ENCODE measurements at places on chromosomes 5 and 9.
A peak's percentile ranks its signal among the peaks of the same experiment; 100 is the strongest.

DNA sequence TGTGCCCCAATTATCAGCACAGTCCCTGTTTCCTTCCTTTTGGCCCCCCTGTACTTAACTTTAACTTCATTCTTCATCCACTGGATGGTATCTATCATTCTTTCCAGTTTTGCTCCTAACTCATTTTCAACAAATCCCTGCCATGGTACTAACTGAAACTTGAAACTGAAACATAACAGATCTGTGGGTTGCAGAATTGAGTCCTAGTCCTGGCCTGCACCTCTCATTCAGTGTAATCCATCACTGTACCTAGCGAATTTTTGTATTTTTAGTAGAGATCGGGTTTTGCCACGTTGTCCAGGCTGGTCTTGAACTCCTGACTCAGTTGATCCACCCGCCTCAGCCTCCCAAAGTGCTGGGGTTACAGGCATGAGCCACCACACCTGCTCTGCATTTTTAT lies 15.3 kb upstream of the PIK3R1 start:
- H3K4me3 ChIP-seq = no peak overlapping the region
- DNase-seq = no peak
- no peak overlapping the region for H3K27ac ChIP-seq
- peaks cover 8% of the 10 kb centered on the region for H3K4me1 ChIP-seq
- peaks cover 9% of the 10 kb centered on the region for H3K27me3 ChIP-seq

- DNase-seq = no peak
- H3K36me3 ChIP-seq = peaks cover 18% of the 10 kb centered on the region
- H3K27ac ChIP-seq = no peak overlapping the region
- peaks cover 12% of the 10 kb centered on the region for H3K4me1 ChIP-seq
- H3K27me3 ChIP-seq = no peaks in the 10 kb centered on the region
These were observed 11.8 kb downstream of the BRD3 start for GRCh38 chr9:134055981-134056461.

DNA sequence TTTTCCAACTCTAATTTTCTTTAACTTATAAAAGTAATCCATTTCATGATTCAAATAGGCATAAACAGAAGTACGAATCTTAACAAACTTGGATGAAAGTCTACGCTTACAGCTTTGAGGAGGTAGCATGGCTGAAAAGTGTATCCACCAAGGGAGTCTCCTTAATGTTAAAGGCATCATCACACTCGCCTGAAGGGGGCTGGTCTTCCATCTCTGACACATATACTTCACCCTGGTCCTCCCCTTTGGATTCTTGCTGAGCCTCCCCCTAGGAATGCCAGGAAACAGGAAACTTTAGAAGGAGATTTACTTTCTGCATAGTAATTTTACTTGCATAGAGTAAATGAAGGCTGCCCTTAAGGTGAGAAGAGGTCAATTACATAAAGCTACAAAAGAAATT lies 10.3 kb upstream of the NME5 start:
- H3K4me3 ChIP-seq = no peak overlapping the region
- H3K27ac ChIP-seq = peak overlapping the region; percentile 66
- no peaks in the 10 kb centered on the region for H3K36me3 ChIP-seq
- DNase-seq = no peak

DNA sequence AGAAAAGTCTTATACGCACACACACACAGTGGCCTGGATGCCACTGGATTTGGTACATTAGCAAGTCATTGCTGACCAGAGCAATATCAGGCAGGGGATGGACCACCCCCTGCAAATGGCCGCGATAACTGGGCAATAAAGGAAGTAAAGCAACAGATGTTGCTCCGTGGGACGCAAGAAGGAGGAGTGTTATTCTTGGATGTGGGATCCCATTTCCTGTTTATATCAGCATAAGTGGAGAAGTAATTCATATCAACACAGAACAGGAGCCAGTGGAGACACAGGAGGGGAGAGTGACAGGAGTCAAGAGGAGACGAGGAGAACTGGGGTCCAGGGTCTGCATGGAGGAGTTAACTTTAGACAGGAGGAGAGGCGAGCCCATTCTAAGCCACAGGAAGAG lies 18.4 kb downstream of the RUFY1 start:
- H3K4me3 ChIP-seq = no peak overlapping the region
- H3K36me3 ChIP-seq = peaks cover 76% of the 10 kb centered on the region
- peaks cover 5% of the 10 kb centered on the region for H3K4me1 ChIP-seq
- DNase-seq = no peak

- H3K27me3 ChIP-seq = no peaks in the 10 kb centered on the region
- H3K27ac ChIP-seq = peak overlapping the region; percentile 13
- no peak for DNase-seq
- no peaks in the 10 kb centered on the region for H3K4me1 ChIP-seq
- peaks cover 32% of the 10 kb centered on the region for H3K36me3 ChIP-seq
- H3K4me3 ChIP-seq = no peak overlapping the region
These were observed 11.2 kb downstream of the HMGCR start for GRCh38 chr5:75348241-75348640.

- DNase-seq = no peak
- no peak overlapping the region for H3K27ac ChIP-seq
- H3K4me1 ChIP-seq = no peaks in the 10 kb centered on the region
These were observed 384.9 kb downstream of the NFIB start for GRCh38 chr9:13929013-13929412.

GRCh38 chr9:14441976-14442651 lies 128.2 kb upstream of the NFIB start:
- no peaks in the 10 kb centered on the region for H3K27me3 ChIP-seq
- DNase-seq = no peak
- H3K27ac ChIP-seq = no peak overlapping the region
- H3K36me3 ChIP-seq = no peaks in the 10 kb centered on the region
- H3K4me1 ChIP-seq = no peaks in the 10 kb centered on the region

- H3K27ac ChIP-seq = no peak overlapping the region
- peaks cover 14% of the 10 kb centered on the region for H3K27me3 ChIP-seq
- no peak for DNase-seq
- H3K4me3 ChIP-seq = no peak overlapping the region
- H3K36me3 ChIP-seq = no peaks in the 10 kb centered on the region
These were observed 283.6 kb downstream of the ELAVL2 start for GRCh38 chr9:23542438-23542837.

DNA sequence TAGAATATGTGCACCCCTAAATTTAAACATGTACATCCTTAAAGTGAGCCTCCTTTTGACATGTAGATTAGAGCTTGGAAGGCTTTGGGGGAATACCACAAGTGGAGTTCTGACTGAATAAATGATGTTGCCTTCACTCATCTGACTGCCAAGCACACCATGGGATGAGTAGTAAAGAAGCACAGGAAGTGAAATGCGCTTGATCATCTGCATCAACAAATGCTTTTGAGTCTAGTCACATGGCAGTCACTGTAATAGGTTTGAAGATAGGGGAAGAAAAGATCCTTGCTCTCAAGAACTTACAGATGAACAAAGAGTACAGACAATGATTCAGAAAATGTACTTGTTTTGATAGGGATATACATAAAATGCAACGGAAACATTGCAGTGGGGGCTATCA lies 62.0 kb upstream of the STARD4 start:
- H3K4me1 ChIP-seq = peaks cover 2% of the 10 kb centered on the region
- peaks cover 2% of the 10 kb centered on the region for H3K27me3 ChIP-seq
- DNase-seq = no peak
- H3K36me3 ChIP-seq = peaks cover 4% of the 10 kb centered on the region

- H3K27ac ChIP-seq = no peak overlapping the region
- H3K4me3 ChIP-seq = no peak overlapping the region
- no peaks in the 10 kb centered on the region for H3K36me3 ChIP-seq
- no peak for DNase-seq
These were observed 150.3 kb upstream of the COL5A1 start for GRCh38 chr9:134491196-134491835.

GRCh38 chr5:7686794-7687193 lies 164.1 kb downstream of the CFAP90 start:
- DNase-seq = no peak
- H3K36me3 ChIP-seq = no peaks in the 10 kb centered on the region
- H3K4me3 ChIP-seq = no peak overlapping the region
- H3K4me1 ChIP-seq = no peaks in the 10 kb centered on the region

DNA sequence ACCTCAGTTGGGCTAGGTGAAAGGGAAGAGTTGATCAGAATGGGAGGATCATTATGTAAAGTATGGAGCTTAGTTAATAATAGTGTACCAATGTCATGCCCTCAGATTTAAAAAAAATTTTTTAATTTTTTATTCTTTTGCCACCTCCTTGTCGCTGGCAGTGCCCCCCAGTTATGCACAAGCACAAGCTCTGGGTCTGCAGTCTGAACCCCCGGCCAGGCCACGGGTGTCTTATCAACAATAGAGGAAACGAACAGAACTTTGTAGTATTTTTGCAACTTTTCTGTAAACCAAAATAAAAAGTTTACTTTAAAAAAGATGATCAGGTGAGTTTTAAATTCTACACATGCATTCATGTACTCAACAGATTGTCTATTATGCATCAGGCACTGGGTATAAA lies 1.4 kb upstream of the GM2A start:
- H3K27ac ChIP-seq = no peak overlapping the region
- H3K36me3 ChIP-seq = no peaks in the 10 kb centered on the region
- no peaks in the 10 kb centered on the region for H3K27me3 ChIP-seq
- no peak for DNase-seq
